Lower lobe of right lung (tissue), 2 donors: ENCODE measurements at places on chromosomes 1 and 21. TPM values are rescaled to one million over a fixed set of nuclear protein-coding genes. Genes with fewer than 3 reads are reported as not detected.

Gene SLC45A3
- total RNA-seq, result 6.8 TPM

Gene SERBP1
- total RNA-seq, result 135 TPM

Gene LCE2B
- total RNA-seq, result not detected

Gene SLC44A3
- total RNA-seq, result 19.3 TPM

Gene MEGF6
- 57.1 TPM for total RNA-seq

Gene NOTCH2
- 101 TPM for total RNA-seq

Gene CSF3R
- 214 TPM for total RNA-seq

Gene FMO3
- 13.4 TPM for total RNA-seq

Gene HIVEP3
- 11.6 TPM for total RNA-seq

DNA sequence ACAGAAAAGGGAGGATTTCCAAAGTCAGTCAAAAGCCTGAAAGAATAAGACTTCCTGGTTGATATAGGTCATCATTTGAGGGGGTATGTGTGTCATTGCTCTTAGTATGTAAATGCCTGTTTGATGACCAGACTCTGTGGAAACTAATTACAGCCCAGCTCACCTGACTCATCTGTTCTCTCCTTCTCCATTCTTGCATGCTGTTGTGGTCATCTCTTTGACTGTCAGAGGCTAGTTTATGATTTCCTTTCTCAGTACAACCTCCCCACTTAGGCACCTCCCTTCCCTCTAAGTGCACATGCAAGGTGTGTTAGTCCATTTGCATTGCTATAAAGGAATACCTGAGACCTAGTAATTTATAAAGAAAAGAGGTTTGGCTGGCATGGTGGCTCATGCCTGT, 2.4 kb upstream of the C1orf116 start:
- H3K4me1 ChIP-seq, result no peaks in the 10 kb centered on the region
- H3K27me3 ChIP-seq, result no peaks in the 10 kb centered on the region
- H3K4me3 ChIP-seq, result no peak overlapping the region
- H3K36me3 ChIP-seq, result no peaks in the 10 kb centered on the region

DNA sequence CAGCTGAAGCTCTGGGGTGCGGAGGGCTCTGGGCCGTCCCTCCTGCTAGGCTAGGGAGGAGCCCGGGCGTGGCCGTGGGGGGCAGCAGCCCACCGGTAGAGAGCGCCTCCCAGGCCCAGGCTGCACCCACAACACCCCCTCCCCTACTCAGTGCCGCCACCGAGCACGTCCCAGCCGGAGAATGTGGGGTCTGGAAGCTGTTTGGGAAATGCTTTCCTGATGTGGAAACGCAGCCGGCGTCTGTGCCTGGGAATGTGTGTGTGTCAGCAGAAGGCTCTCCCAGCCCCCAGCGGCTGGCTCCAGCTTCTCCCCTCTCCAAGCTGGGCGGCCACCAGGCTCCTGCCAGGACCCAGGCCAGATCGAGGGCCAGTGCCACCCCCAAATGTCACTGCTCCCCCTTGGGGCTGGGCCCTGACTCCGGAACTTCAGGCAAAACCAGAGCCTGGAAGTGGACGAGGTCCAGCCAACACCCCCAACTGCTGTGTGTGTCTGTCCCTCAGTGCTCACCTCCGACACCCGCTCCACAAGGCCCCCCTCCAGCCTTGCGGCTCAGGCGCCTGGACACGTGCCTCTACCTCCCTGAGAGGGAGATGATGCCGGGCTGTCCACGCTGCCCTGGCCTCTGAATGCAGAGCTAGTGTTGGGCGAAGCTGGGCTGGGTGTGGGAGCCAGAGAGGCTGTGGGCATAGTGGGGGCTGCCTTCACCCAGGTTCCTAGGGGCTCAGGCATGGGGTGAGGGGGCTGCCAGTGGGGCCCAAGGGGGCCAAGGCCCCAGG, 74.7 kb downstream of the MEGF6 start:
- H3K27me3 ChIP-seq, result no peaks in the 10 kb centered on the region
- peaks cover 29% of the 10 kb centered on the region for H3K4me1 ChIP-seq
- H3K27ac ChIP-seq, result no peak overlapping the region
- no peak overlapping the region for H3K4me3 ChIP-seq
- no peak for DNase-seq

DNA sequence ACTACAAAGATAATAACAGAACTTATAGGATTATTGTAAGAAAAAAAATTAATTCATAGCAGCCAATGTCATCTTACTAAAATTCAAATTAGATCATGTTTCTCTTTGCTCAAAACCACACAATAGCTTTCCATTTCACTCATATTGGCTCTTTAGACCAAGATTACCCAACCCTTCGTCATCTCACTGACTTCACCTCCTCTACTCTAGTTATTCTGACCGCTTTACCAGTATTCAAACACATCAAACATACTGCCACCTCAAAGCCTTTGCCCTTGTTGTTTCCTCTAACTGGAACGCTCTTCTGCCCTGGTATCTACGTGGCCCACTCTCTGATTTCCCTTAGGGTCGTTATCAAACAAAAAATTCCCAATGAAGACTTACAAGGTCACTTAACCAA, 1.7 kb downstream of the ANGPTL3 start:
- no peaks in the 10 kb centered on the region for H3K27me3 ChIP-seq
- no peak overlapping the region for H3K4me3 ChIP-seq
- DNase-seq, result no peak

DNA sequence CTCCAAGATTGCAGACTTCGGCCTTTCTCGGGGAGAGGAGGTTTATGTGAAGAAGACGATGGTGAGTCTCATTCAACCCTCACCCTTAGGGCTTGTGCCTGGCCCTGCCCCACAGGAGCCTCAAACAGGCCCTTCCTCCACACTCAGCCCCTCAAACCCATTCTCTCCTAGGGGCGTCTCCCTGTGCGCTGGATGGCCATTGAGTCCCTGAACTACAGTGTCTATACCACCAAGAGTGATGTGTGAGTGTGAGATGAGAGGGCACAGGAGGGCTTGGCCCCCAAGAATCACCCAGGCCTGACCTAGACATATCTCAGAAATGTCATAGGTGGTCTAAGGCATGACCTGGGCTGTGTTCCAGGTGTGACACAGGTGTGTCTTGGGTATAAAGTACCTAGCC, 18.3 kb upstream of the MPL start:
- H3K27ac ChIP-seq, result no peak overlapping the region
- no peaks in the 10 kb centered on the region for H3K4me1 ChIP-seq
- H3K27me3 ChIP-seq, result no peaks in the 10 kb centered on the region
- H3K36me3 ChIP-seq, result peaks cover 14% of the 10 kb centered on the region
- H3K4me3 ChIP-seq, result no peak overlapping the region
